Calu3 (cell line): ENCODE measurements at places on chromosomes 5 and 9.
A peak's percentile ranks its signal among the peaks of the same experiment; 100 is the strongest.

DNA sequence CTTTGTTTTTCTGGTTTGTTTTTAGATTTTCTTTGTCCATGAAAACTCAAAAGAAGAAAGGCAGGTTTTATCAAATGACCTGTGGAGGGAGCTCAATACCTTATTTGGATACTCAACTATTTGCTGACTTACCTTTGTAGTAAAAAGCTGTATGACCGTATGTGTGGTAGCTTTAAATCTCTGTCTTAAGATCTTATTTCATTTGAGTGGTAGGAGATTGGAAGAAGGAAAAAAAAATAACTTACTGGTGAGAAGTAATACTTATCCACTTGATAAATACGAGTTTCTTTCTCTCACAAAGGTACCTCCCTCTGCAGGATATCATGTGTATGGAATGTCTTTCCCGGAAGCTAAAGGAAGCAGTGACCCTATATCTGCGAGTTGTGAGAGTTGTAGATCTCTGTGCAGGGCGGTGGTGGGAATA is 15.0 kb downstream of the FBXO38 start:
- DNase-seq: peak; percentile 14

DNA sequence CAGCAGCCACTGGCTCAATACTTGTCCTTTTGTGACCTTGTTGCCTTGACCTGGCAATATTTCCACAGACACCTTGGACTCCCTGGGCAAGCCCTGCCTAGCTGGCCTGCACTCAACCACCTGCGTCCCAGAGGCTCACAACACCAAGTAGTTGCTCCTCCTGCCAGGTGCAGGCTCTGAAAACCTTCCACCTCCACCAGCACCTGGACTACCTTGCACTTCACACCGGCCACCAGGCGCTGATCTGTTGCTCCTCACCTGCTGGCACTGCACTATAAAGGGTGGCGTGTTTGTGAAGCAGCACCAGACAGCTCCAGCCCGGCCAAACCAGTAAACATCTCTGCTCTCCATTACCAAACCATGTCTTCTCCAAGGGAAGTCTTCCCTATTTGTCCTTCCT is 997.7 kb downstream of the PTPRD start:
- DNase-seq: no peak

GRCh38 chr5:127425868-127426267 is 91.6 kb upstream of the PRRC1 start:
- DNase-seq: no peak

DNA sequence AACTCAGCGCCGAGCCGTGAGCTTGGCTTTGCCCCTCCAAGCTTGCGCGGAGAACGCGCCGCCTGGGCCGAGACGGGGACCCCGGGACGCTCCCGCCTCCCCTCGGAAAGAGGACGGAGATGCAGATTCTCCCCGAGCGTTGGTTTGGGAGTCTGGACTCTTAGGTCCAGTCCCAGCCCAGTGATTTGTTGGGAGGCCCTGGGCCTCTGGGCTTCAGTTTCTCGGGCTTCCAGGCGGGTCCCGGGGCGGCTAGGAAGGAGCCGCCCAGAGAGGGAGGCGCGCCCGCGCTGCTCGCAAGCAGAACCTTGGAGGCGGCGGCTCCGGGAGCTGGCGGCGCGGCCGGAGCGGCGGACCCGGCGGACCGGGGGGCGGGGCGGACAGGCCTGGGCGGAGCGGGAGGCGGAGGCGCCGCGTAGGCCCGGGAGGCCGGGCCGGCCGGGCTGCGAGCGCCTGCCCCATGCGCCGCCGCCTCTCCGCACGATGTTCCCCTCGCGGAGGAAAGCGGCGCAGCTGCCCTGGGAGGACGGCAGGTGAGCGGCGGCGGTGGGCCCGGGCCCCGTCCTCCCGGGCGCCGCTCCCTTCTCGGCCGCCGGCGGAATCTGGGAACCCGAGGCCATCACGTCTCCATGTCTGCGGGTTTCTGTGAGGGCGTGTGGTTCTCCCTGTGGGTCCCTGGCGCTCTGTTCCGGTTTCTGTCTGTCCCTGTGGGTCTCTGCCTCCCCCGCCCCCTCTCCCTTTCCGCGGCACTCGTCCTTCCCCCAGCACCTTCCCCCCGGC is at the start of gene B4GALT7:
Gene B4GALT7, plus strand, starts transcription at position 402 of the 777 bp plus-strand sequence. Its CDS starts 79 bp downstream, at position 481.
- peak; percentile 96 for DNase-seq

- DNase-seq: peak; percentile 24
Measured at GRCh38 chr5:139574641-139575312, 13.6 kb downstream of the UBE2D2 start.

DNA sequence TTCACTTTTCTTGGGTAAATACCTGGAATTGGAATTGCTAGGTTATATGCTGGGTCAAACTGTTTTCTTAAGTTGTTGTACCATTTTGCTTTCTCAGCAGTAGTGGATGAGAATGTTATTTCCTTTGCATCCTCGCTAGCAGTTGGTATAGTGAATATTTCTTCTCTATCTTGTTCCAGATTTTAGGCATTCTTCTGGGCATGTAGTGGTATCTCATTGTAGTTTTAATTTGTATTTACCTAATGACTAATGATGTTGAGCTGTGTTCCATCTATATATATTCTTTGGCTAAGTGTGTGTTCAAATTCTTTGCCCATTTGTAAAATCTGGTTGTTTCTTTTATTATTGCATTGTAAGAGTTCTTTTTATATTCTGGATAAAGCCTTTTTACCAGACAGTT is 333.3 kb downstream of the MAT2B start:
- no peak for DNase-seq

DNA sequence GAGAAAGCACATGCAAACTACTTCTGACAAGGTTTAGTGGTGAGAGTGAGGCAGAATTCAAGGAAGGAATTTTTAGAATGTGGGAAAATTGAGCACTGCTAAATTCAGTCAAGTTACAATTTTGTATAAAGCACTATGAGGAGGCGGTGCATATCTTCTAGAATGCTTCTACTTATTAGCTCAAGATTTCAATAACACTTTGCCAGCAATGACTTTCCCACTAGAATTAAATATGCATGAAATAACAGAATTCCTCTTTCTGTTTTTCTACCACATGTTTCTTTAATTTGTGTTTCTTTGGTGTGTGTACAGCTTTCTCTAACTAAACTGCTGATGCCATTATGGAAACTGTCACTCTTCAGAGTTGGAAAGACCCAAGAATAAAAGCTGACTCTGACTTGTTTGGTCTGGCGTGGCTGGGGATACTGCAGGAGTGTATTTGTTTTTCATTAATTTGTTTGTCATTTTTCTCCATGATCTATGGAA is 163.5 kb downstream of the ARSB start:
- no peak for DNase-seq

- DNase-seq: no peak
Measured at GRCh38 chr9:91896097-91896496, 53.9 kb downstream of the ROR2 start.

DNA sequence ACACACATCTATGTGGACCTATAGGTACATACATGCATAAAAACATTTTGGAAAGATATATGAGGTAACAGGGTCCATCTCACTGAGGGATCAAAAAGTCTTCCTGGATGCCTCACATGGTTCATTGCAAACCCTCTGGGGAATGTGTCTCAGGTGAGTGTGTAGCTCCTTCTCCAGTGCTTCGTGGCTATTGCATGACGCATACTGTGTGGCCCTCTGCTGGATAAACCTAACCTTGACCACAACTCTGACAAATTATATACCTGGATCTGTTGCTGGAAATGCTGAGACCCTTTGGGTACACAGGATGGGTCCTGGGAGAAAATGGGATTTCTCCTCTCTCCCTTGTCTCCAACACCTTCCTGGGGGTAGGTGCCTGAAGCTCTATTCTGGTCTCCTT is 91.9 kb downstream of the JAKMIP2 start:
- DNase-seq: peak; percentile 55

- no peak for DNase-seq
Measured at GRCh38 chr5:99441235-99441634, 512.4 kb upstream of the CHD1 start.

GRCh38 chr9:81321551-81321950 is 367.8 kb downstream of the TLE1 start:
- DNase-seq: no peak

GRCh38 chr9:79129865-79130480 is 441.8 kb upstream of the TLE4 start:
- peak; percentile 28 for DNase-seq

- no peak for DNase-seq
Measured at GRCh38 chr9:130766021-130766926, 68.8 kb upstream of the ABL1 start.

- no peak for DNase-seq
Measured at GRCh38 chr5:61626639-61627282, 294.7 kb downstream of the ZSWIM6 start.

DNA sequence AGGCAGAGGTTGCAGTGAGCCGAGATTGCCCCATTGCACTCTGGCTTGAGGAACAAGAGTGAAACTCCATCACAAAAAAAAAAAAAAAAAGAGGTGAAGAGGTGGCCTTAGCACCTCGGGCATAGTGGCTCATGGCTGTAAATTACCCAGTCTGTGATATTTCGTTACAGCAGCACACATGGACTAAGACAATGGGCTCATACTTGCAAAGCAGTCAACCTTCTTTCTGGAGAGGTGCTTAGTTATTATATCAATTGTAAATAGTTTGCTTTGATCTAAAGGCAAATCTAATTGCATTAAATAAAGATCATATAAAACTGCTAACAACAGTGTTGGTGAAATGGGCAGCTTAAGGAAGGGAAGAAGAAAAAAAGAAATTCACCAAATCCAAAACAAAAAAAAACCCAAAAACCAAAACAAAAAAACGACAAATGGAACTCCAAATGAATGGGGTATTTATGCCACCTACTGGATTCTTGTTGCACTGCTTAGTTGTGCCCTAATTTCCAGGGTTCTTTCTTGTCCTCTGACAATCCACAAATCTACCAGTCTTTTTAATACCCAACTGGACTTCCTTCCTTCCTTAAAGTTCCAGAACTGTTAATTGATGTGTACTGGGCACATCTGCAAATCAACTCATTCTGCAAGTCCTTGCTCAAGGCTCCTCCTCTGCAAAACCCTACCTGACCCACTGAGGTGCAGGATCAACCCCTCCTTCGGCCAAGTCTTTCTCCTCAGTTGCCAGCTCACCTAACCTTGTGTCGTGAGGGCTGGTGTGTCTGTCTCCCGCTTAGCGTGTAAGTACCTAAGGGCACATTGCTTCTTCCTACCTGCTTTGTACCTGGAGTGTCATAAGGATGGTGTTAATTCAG is 35.0 kb upstream of the DMRT1 start:
- peak; percentile 2 for DNase-seq

DNA sequence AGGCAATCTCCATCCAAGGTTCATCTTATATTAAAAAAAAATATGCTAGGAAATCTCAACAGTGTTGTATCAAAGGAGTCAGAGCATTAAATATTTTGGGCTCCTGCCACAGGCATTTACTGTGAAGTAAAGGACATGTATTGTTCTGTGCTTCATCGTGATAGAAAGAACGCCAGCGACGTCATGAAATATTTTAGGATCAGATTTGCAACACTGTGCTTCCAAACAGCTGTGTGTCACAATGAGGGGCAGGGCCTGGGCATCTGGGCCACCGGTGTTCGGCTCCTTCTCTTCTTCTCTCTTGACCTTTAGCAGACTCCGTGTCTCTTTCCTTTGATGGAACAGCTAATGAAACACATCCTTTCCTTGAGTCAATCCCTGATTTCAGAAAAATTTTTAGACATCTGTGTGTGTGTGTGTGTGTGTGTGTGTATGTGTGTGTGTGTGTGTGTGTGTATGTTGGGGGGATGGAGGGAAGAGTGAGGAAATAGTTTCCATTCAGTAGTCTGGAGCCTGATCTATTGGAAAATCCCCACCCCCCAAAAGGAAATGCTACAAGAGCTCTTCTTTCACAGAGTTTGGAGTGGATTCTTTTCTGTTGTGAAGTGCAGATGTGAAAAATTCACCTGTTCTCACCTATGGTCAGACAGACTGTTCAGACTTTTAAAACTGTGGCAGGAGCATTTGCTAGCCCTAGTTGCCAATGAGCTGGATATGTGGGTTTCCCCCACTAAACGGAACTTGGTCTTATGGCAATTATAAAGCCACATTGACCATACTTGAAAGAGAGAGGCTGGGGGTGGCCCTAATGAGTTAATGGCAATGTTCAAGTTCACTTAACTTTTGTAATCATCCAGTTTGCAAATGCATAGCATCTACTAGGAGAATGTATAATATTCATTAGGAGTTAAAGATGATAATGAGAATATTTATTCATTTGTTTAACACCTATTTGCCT is 18.1 kb upstream of the TNC start:
- DNase-seq: no peak

GRCh38 chr9:95107001-95107749 is 210.3 kb downstream of the FANCC start:
- no peak for DNase-seq

DNA sequence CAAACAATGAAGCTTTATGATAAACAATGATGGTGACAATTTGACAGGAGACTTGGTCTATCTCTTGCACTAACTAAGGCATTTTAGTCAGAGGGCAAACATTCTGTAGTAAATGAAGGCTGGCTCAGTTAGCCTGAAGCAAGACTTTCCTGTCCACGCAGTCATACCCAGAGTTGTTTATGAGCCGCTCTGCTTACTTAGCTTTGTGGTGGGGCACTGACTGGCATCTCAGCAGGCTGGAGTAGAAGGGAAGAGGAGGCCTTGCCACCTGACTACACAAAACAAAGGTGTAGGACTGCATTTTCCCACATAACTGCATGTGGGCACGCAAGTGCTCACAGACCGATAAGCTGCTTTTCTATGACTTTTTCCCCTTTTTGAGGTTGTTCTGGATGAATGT is 133.7 kb upstream of the EPB41L4A start:
- no peak for DNase-seq

GRCh38 chr5:14495301-14495700 is 86.3 kb upstream of the OTULINL start:
- no peak for DNase-seq

GRCh38 chr5:157204765-157205164 is 24.1 kb downstream of the ITK start:
- no peak for DNase-seq
